ENCODE measurements at places on chromosomes 11 and 22.

DNA sequence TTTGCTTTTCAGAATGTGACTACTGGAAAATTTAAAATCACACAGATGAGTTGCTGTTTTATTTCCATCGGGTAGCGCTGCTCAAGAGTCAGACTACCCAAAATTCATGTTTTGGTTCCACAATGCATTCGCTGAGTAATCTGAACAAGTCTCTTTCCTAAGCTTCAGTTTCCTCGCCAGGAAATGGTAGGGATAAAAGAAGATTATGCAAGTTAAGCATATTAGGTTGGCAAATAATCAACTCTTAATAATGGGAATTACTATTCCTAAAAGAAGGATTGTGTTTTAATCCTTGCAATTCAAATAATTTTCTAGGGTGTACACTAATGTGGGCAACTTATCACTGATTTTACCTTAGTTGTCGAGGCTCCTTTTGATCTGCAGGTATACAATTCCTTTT is 326.5 kb downstream of the LARGE1 start:
- DNase-seq: no peak

DNA sequence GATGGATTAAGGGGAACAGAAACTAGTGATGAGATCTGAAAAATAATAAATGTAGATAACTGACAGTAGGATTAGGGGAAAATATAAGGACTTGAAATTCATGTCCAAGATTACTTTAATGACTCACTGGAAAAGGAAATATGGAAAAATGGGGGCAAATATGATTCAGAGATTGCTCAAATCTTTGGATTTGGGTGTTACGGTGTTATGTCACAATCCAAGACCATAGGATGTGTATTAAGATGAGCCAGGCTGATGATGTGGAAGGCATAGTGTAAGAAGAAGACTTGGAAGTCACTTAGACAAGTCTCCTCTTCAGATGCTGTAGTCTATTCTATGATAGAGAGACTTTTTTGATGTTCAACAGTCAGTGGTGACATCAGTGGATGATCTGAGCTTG is 323.7 kb downstream of the LUZP2 start:
- no peak for DNase-seq

GRCh38 chr22:23401910-23402274 is 178.2 kb downstream of the IGLL1 start:
- no peak for DNase-seq

- DNase-seq: no peak
Observed at GRCh38 chr11:111557425-111558111, 17.0 kb downstream of the LAYN start.

GRCh38 chr11:120455487-120455886 is 56.1 kb upstream of the GRIK4 start:
- no peak for DNase-seq

GRCh38 chr11:96188243-96189006 is 154.6 kb downstream of the MAML2 start:
- DNase-seq: no peak

Measured in stimulated activated CD8-positive, alpha-beta memory T cell treated with anti-CD3 and anti-CD28 coated beads, Interleukin-15, amount 100 ng/mL, for 1 hour (primary cell).